ENCODE measurements at places on chromosomes 2 and 18.

DNA sequence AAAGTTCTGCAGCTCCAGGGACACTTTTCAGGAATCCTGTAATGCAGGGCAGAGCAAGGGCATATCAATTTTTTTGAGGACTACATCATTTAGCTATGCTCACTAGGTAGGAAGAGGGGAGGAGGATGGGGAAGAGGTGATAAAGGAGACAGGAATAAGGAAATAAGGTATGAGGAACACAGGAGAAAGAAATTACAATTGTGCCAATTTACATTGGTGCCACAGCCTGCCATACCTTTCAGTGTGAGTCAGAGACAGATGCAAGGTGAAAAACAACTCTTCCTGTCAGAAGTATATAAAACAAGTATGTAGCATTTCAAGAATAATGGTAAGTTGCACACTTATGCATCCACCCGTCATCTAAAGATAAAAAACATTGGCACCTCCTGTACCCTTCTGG is 5.4 kb upstream of the MRPS9 start:
- no peak for ATAC-seq

DNA sequence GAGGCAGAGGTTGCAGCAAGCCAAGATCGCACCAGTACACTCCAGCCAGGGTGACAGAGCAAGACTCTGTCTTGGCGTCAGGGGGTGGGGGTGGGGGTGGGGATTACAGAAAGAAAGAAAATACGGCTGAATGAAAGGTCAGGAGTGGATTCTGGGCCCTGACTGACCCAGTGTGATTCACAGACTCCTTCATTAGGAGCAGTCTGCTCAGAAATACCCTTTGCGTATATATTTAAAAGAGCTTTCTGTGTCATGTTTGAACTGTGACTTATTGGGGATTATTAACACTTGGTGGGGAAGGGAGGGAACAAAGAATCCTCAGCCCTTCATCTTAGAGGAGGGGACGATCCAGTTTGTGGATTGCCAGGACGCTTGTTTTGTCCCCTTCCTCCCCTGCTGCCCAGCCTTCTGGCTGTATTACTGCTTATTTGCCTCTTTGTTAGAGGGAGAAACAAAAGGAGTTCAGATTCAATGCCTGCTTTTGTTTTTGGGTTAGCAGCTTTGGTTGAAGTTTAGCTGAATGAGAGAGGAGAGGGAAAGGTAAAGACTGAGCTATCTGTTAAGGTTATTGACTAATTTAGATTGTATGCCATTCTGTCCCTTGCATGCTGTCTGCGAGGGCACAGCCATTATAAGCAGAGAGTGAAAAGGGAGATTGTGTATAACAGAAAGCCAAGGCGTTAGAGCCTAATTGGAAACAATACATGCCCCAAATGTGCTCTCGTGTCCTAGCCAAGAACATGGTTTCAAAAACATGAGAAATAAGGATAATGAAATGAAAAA is 118.3 kb downstream of the FMNL2 start:
- no peak for ATAC-seq

GRCh38 chr2:52308156-52308555 is 1276.2 kb upstream of the NRXN1 start:
- ATAC-seq: no peak

DNA sequence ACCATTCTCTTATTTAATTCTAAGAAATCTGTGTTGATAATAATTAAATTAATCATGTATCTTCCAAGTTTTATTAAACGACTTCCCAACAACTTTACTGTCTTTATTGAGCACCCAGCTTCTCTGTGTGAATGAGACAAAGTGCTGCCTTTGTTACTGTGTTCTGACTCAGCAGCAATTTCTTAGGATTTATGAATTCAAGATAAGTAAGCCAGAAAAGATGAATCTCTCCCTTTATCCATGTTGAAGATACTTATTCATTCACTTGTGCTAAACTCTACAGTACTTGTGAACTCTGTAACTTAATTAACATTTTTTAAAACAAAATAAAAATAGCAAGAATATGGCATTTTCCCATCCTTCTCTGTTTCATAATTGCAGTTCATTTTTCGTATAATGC is 1403.3 kb upstream of the DDX18 start:
- no peak for ATAC-seq

- no peak for ATAC-seq
Observed at GRCh38 chr2:181900007-181900651, 8.6 kb downstream of the ITPRID2 start.

- ATAC-seq: no peak
Observed at GRCh38 chr2:211900000-211900399, 638.6 kb downstream of the ERBB4 start.

Data from SK-N-SH treated with all-trans-retinoic acid at 6 μM for 48 hours (cell line).